Fibroblast of lung (primary cell): ENCODE measurements at places on chromosomes 6 and 20. TPM values are rescaled to one million over a fixed set of nuclear protein-coding genes. Genes with fewer than 3 reads are reported as not detected.

SPDEF gene
- under 0.01 TPM in 2 replicates for total RNA-seq

FAM217A gene
- not detected in 2 replicates for total RNA-seq

CYP21A2 gene
- not detected in 2 replicates for total RNA-seq

TBC1D32 gene
- 11.6 and 21.0 TPM in 2 replicates for total RNA-seq

EMILIN3 gene
- 0.17 TPM in 1 of 2 replicates, not detected in the other for total RNA-seq

C20orf141 gene
- not detected in 2 replicates for total RNA-seq

PNPLA1 gene
- not detected in 2 replicates for total RNA-seq

STMN3 gene
- 16.4 and 34.3 TPM in 2 replicates for total RNA-seq

GGTLC1 gene
- not detected in 2 replicates for total RNA-seq

FKBP1C gene
- 0.26 and 0.99 TPM in 2 replicates for total RNA-seq

CCN6 gene
- not detected in 2 replicates for total RNA-seq

GUCA1A gene
- under 0.01 and 0.33 TPM in 2 replicates for total RNA-seq

PNLDC1 gene
- total RNA-seq: not detected in 2 replicates

CST4 gene
- 0.17 TPM in 1 of 2 replicates, not detected in the other for total RNA-seq
